ENCODE measurements at places on chromosomes 5 and 9. TPM values are rescaled to one million over a fixed set of nuclear protein-coding genes. Genes with fewer than 3 reads are reported as not detected.

- DNase-seq = no peak
These were observed 154.9 kb downstream of the AUH start for GRCh38 chr9:91206806-91207205.

The GAS1 gene
- polyA plus RNA-seq = 11.2 TPM

The PDCD1LG2 gene
- 1.2 TPM for polyA plus RNA-seq

DNA sequence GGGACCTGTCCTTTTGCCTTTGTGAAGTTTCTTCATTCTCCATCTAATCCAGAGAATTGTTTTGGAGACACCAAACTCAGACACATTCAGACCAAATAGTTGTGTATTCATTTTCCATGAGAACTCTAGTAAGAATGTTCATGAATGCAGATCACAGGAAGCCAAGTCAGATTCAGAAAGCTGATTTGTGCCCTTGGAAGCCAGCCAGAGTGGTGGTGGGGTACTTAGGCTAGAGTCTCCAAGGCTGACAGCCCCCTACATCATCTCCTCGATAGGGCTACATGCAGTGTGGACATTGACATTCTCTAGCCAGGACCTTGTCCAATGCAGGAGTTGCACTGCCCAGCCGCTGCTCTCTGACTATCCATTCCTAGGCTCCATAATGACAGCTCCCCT is 137.6 kb downstream of the UGCG start:
- no peak for DNase-seq

The ZNF782 gene
- polyA plus RNA-seq = 1.5 TPM

The TSLP gene
- 2.8 TPM for polyA plus RNA-seq

DNA sequence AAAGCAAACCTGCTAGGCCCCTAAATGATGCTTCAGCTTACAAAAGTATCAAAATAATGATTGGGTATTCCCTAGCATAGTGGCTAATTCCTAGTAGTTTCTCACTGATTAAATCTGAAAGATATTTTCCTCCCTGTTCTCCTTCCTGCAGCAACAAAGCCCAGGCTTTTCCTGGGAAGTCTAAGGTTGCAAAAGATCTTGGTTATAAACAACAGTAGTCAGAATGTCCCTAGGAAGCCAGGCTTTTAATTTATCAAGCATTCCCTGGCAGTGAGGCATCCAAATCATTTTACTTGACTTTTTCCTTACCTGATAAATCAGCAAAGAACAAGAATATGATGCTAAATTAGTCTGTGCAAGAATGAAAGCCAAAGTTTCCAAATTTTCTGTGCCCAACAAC is 272.0 kb downstream of the PDE4D start:
- DNase-seq = no peak

DNA sequence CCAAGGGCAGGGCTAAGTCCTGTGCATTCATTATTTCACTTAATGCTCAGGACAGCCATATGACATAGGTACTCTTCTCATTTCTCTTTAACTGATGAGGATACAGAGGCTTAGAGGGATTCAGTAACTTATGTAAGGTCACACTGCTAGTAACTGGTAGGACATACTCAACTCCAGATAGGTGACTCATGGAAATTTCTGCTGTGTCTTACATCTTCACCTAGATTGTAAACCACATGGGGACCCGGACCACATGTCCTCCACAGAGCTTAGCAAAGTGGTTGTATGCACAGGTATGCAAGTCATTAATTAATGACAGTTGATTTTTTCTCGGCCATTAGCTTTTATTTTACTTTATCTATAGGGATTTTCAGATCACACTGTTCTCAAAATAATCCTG is 29.3 kb downstream of the SLC1A1 start:
- DNase-seq = no peak

DNA sequence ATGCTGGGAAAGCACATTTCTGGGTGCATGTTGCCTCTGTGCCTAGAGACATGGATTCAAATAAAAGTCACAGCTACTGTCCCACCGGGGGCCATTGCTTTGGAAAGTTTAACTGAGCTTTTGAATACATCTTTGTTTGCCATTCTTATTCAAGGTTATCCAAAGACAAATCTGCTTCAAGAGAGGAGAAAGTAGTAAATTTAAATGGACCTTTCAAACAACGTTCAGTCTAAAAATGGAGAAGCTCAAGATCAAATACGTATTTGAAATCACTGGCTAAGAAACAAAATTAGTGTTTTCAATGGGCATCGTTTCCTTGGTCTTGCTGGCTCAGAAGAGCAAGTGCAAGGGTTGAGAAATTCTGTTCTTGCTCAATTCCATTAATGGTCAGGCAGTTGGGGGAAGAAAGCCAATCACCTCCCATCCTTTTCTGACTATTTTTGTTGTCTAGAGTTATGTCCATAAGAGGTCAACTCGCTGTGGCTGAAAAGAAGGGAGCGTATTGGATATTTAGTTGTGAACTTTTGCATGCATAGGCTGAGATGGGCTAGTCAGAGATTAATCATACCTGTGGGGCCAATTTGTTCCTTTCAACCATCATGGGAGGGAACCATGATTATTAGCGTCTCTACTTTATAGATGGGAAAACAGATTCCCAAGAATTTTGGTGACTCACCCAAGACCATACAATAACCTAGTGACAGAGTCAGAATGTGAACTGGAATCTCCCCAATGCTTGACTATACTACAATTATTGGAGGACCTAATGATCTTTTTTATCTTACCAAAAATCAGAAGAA is 276.2 kb upstream of the TNC start:
- no peak for DNase-seq

GRCh38 chr5:32646061-32646969 is 61.0 kb downstream of the SUB1 start:
- DNase-seq = no peak

The STK32A gene
- polyA plus RNA-seq = 1.3 TPM

The FBXO4 gene
- 12.2 TPM for polyA plus RNA-seq

DNA sequence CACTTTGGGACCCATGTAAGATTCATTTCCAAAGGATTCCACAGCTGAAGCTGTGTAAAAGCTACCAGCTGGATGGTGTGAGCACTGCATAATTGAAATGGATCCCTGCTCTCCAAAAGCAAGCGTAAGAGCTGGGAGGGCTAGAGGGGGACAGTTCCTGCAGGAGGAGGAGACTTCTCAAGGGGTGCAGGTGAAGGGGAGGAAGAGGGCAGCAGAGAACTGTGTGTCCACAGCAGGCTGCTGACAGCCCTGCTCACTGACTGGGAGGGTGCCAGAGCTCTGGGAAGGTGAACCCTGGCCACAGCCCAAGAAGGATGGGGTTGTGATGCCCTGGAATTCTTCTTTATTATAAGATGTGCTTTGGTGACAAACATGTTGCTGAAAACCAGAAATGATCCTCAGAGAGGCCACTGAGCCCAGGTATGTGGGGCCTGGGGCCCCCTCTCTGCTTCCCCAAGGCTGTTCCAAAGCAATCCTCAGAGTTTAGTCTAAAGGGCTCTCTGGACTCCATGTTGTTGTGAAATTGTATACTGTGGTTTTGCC is 112.8 kb upstream of the SLC25A48 start:
- no peak for DNase-seq
